ENCODE measurements at places on chromosomes 7 and 10. TPM values are rescaled to one million over a fixed set of nuclear protein-coding genes. Genes with fewer than 3 reads are reported as not detected.

DNA sequence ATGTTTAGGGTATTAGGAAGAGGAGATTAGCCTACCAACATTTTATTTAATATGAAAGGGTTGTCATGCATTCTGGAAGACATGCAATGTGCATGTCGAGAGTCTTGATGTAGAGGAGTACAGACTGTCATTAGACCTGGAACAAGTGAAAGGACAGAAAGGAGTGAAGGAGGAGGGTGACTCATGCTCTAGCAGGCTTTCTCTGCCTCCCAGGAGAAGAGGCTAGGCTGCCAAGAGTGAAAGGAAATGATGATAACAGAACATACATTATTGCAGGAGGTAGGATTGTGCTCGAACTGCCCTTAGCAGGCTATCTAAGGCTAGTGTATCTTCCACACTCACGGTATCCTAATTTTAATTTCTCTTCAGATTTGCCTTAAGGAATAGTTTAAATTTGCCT lies 228.8 kb downstream of the EXOC4 start:
- DNase-seq = peak; percentile 75

GPR146 gene
- 25.5 TPM for total RNA-seq

- DNase-seq = peak; percentile 49
Observed at GRCh38 chr7:51067757-51068156, 248.9 kb downstream of the COBL start.

DNA sequence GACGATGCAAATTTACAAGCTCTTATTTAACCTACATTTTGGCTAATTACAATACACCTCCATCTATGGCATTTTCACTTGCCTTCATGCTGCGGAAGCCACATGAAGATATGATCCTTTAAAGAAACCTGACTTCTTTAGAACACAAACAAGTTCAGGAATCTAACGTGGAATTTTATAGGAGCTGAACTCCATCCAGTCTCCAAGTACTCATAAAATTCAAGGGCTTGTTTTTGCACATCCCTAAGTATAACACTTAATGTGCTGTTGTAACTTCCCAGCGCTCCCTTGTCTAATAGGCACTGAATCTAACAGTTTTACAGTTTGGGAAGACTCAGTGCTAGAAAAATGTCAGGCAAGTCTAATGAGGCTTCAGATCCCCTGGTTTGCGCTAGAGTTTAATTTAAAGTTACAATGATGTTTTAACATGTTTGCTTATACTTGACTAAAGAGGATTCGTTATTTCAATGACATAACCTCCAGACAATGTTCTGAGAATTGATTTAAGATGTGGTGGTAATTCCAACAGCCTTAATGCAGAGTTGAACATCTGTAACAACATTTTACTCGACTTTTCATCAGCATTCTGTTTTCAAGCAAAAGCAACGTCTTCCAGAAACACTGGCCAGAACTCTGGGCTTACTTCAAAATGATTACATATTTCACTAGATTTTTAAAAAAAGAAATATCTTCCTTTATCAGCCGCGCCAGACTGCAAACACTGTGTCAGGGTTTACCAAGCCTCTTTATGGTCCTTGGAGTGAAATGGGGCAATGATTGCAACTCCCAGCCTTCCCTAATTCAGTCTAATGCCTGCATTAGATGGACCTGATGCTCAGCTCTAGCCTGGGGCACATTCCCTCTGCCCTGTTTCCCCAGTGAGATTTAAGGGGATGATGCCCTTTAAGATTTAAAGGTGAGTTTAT lies 664.3 kb downstream of the KCNMA1 start:
- DNase-seq = no peak

- DNase-seq = no peak
Observed at GRCh38 chr7:116742641-116743040, 70.6 kb downstream of the MET start.

DNA sequence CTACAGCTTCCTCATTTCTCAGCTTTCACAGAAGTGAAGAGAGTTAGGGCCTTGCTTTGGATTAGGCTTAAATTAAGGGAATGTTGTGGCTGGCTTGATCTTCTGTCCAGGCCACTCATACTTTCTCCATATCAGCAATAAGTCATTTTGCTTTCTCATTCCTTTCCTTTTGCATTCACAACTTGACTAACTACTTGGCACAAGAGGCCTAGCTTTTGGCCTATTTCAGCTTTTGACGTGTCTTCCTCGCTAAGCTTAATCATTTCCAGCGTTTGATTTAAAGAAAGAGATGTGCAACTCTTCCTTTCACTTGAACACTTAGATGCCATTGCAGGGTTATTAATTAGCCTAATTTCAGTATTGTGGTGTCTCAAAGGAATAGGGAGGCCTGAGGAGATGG lies 712.0 kb downstream of the INHBA start:
- DNase-seq = no peak

DNA sequence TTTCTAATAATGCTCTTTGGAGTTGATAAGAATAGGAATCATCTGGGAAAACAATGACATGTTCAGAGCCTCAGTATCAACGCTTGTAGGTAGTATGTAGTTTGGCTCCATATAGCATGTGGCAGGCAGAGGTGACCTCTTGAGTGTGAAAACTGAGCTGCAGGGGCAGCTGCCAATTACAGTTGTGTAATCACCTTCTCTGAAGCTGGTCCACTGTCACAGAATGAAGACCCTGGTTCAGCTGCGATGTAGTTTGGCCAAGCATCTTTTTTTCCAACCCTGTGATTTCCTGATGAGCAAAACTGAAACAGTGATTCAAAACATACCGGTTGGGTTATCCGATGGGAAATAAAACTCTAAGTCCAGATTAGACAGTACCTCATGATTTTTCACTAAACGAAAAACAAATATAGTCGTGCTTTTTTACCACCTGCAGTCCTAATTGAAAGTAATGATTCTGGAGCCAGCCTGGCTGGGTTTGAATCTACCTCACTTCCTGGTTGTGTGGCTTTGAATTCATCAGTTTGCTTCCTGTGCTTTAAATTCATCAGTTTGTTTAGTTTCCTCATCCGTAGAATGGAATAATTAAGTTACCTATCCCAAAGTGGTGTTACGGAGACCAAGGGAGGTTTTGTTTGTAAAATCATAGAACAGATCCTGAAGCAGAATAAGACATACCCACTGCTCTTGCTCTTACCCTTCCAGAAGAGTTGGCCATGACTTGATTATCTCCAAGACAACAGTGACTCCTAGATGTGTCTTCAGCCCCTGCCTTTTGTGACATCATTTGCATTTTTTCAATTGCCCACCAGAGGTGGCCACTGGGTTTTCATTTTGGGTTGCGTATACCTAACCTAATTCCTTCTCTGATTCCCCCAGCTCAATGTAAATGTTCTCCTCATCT lies 87.4 kb downstream of the CELF2 start:
- no peak for DNase-seq

DNA sequence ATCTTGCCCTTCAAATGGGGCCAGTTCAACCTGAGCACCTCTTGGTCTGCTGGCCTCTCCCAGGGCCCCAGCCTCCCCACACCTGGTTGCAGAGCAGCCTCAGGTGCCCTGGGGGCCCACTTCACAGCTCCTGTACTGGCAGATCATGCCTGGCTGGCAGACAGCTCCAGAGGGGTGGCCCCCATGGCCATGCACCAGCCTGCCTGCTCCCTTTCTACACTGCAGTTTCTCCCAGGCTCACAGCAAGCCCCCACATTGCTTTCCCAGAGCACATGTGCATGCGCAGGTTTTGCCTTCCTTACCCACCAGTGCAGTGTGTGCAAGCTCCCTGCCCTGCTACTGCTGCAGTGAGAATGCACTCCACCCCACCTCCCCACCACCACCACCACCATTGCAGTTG lies 9.8 kb upstream of the MIOS start:
- no peak for DNase-seq

- no peak for DNase-seq
Observed at GRCh38 chr10:7811000-7811399, 7.3 kb upstream of the TAF3 start.

- no peak for DNase-seq
Observed at GRCh38 chr10:71545001-71545400, 148.3 kb downstream of the CDH23 start.

- DNase-seq = peak; percentile 82
Observed at GRCh38 chr10:95841661-95842498, 65.9 kb upstream of the CC2D2B start.

GRCh38 chr10:33746186-33746585 lies 411.7 kb upstream of the NRP1 start:
- DNase-seq = no peak

DNA sequence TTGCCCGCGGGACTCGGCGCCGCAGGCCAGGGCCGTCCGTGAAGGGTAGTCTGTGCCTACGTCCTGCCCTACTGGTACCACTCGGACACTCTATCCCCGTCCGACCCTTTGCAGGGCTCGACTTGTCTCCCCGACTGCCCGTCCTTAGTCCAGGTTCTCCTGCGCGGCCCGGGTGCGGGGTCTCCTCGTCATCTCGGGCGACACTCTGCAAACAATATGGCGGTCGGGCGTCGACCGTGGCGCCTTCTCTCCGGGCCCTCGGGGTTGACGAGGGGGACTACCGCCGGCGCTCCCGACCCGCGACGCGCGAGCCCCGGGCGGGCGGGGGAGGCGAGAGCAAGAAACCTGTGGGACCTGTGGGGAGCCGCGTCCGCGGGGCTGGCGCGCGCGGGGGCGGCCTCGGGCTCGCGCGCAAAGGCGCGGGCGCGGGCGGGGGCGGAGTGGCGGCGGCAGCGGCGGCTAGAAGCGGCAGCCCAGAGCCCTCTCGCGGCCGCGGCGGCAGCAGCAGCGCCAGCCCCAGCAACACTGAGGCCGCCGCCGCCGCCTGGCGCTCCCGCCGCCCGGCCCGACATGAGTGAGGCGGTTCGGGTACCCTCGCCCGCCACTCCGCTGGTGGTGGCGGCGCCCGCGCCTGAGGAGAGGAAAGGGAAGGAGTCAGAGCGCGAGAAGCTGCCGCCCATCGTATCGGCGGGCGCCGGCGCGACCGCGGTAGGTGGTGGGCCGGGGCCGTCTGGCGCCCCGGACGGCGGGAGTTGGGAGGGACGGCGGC lies at the start of gene HECTD2:
Gene HECTD2 (plus strand): TSS at position 476 of the 769 bp plus-strand sequence. CDS start 95 bp downstream, at position 571.
- DNase-seq = peak; percentile 83

DNA sequence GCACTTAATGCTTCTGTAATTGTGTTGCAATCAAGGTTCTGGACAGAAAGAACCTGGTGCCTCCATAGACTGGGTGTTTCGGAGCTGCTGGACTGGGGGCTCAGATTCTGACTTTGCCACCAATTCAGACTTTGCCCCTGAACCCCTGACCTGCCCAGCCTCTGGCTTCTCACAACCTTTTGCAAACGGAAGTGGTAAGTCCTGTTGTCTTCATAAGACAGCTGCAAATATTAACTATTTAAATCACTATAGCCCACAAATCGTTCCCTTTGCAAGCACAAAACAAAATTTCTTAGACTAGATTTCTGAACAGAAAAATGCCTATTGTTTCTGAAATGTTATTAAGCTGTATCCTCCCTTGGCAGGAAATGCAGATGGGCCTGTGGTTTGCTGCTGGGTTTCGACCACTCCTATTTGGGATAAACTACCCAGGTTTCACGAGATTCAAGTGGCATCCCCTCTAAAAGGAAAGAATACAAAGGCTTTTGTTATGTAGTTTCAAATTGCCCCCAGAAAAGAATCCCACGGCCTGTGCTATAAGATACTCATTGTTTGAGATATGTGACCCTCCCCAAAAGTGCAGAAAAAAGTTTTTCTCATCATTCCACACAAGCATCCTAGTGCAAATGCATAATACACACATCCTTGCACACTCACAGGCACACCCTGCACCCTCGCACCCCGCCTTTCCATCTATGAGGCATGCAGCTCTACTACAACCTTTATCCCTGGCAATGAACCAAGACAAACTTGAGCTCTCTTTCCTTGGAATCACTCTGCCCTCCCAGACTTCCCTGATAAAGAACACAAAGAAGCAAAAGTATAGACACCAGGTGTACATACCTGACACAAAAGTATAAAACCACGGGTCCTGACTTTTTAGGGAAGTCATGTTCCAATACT lies 209.1 kb downstream of the PRPF18 start:
- no peak for DNase-seq

ENKUR gene
- total RNA-seq = 0.38 TPM

GRCh38 chr10:103896225-103896624 lies 21.8 kb downstream of the STN1 start:
- no peak for DNase-seq

NRG3 gene
- 8.2 TPM for total RNA-seq
